ENCODE measurements at places on chromosomes 11 and 22. TPM values are rescaled to one million over a fixed set of nuclear protein-coding genes. Genes with fewer than 3 reads are reported as not detected.

GRCh38 chr22:27422442-27422841, 379.1 kb downstream of the MN1 start:
- no peak for DNase-seq

The MMP11 gene
- total RNA-seq = 0.44 TPM

DNA sequence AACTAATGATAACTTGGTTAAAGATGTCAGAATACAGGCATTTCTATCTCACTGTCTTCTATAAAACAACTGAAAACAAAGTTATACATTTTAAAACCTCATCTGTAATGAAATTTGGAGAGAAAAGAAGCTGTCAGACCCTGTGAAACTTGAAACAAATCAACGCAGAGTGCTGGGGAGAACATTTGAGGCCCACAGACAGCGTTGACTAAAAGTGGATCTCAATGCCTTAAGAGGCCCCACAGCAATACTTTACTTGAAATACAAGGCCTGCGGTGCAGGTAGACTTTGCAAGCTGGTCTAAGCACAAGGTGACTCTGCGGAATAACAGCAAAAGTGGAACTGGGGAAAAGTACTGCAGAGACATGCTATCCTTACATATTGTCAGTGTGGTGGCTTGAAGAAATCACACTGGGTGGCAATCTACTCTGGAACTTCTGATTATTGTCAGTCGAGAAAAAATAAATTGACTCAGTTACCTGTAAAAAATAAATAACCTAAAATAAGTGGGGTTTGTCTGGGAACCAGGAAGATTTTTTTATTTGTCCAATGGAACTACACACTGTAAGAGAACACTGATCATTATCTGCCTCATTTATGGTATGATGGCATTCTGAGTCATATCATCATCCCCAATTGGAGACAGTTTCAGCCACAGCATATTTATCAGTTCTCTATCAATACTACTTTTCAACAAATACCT, 138.9 kb downstream of the LUZP2 start:
- no peak for DNase-seq

GRCh38 chr22:19530751-19531150, 6.5 kb upstream of the CLDN5 start:
- DNase-seq = no peak

GRCh38 chr11:126683766-126684728, 316.5 kb downstream of the KIRREL3 start:
- DNase-seq = no peak

The SPTBN2 gene
- total RNA-seq = 1.7 TPM

- no peak for DNase-seq
These were observed 960.9 kb upstream of the FAT3 start for GRCh38 chr11:91263496-91264365.

The DNHD1 gene
- total RNA-seq = 11.7 TPM

DNA sequence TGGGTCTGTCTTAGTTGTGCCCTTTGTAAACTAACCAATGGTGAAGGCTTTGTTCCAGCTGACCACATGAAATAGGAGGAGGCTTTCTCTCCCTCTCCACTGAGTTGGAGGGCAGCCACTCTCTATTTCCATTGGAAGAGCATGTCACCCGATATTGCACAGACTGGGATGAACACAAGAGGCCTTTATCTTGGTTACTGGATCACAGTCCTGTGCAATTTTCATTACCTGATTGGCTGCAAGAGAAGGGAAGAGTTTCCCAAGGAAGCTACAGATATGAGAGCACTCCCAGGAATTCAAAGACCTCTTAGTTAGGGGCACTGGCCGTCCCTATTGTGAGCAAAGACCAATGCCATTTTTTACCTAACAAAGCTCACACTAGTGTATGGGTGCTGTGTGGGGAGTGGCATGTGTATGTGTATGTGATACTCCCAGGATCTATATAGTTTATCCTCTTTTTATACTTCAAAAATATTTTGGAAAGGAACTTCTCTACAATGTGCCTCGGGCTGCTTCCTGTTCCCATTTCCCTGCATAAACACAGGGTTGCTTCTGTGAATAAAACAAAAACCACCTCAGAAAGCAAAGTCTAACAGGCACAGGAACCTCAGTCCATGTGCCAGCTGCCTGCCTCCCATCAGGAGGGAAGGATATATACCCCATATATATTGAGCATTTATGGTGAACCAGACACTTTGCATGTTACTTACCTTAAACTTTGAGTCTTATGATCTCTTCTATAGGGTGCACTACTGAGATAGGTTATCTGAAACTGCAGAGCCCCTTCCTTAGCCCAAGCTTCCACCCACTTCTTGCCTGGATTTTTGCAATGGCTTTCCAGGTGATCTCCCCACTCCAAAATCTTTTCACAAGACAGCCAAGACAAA, 126.5 kb downstream of the RASSF10 start:
- no peak for DNase-seq

DNA sequence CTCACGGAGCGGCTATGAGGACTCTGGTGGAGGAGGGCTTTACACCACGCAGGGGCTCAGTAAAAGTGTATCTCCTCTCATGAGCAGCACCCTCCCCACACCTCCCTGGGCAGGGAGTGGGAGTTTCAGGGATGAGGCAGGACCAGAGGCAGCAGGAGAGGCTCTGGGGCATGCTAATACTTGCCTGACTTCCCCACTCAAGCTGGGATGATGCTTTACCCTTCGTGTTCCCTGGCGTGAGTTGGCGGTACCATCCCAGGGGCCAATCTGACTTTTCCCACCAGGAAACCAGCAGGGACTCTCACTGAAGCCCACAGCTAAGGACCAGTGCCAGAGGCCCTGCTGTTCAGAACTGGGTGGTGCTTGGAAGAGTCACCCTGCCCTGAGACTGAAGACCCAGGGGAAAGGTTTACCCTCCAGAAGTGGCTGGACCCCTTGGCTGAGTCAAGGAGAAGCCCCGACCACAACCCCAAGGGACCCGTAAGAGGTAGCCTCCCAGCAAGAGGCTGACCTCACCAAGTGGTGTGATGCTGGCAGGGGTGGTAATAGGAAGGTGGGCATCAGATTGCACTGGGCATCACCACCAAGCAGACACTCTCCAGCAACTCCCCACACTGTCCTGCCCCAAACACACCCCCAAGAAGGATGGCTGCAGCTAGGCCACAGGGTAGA, 65.6 kb downstream of the THAP12 start:
- no peak for DNase-seq

DNA sequence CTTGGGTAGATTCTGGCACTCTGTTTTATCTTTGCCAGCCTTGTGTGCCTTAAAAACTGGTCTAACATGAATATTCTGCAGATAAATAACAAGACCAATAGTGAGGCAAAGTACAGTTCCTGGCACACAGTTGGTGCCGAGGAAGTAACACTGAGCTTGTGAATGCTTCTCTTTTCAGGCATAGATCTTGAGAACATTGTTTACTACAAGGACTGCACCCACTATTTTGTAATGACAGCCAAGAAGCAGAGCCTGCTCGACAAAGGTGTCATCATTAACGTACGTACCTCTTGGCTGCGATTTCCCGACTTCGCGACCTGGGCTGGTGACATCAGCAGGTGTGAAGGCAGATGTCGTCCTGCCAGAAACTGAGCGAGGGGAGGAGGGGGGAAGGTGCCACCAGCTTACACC, 105.7 kb downstream of the MICAL2 start:
- no peak for DNase-seq

- no peak for DNase-seq
These were observed 7.7 kb upstream of the MMP12 start for GRCh38 chr11:102882389-102883024.

DNA sequence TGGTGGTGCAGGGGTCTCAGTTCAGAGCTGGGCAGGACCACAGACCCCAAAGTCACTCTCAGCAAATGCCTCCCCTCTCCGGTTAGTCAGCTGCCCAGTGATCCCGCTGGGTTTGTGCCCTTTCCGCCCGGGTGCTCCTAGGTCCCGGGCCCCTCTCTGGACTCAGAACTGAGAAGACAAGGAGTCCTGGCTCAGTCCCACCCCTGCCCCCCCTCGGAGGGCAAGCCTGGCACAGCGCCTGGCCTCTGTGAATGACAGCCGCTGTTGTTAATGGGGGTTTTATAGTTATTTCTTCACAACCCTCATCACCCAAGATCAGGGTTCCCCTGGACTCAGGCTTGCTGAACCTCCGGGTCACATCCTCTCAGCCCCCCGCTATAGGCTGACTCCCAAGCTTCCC, 47.6 kb downstream of the ELFN2 start:
- DNase-seq = no peak

- DNase-seq = no peak
These were observed 52.8 kb upstream of the SMIM38 start for GRCh38 chr11:69102732-69103615.

Measured in activated naive CD8-positive, alpha-beta T cell treated with anti-CD3 and anti-CD28 coated beads for 36 hours (primary cell).